ENCODE measurements at places on chromosomes 1 and 21. TPM values are rescaled to one million over a fixed set of nuclear protein-coding genes. Genes with fewer than 3 reads are reported as not detected.

GRCh38 chr1:214638997-214639396 lies 36.0 kb downstream of the CENPF start:
- no peak for DNase-seq

DNA sequence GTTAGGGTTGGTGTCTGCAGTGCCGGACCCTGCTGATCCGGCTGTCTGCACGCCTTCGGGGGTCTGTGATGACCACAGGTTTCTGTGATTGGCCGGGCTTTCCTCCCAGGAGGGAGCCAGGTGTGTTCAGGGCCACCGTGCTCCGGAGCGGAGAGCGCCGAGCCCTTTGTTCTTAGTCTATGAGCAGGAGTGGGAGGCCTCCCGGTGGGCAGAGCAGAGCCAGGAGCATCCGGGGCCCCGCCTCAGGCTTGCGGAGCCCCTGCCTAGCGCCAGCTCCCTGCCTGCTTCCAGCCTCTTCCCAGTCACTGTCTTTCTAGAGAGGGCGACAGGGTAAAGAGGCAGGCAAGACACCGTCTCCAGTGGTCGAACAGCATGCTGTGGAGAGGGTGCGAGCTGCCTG lies 31.8 kb downstream of the KCNAB2 start:
- DNase-seq, result no peak

- peak; percentile 87 for DNase-seq
Observed at GRCh38 chr21:27700974-27701614, 734.2 kb upstream of the ADAMTS5 start.

- DNase-seq, result no peak
Observed at GRCh38 chr1:22041505-22041904, 11.0 kb upstream of the CDC42 start.

GRCh38 chr1:54456361-54456760 lies 50.2 kb upstream of the SSBP3 start:
- no peak for DNase-seq

GRCh38 chr21:38936240-38936639 lies 130.5 kb downstream of the ETS2 start:
- no peak for DNase-seq

GRCh38 chr1:204509186-204509635 lies 7.0 kb upstream of the MDM4 start:
- no peak for DNase-seq

GRCh38 chr21:36384885-36385232 lies 333 bp upstream of the CHAF1B start:
- DNase-seq, result no peak

DNA sequence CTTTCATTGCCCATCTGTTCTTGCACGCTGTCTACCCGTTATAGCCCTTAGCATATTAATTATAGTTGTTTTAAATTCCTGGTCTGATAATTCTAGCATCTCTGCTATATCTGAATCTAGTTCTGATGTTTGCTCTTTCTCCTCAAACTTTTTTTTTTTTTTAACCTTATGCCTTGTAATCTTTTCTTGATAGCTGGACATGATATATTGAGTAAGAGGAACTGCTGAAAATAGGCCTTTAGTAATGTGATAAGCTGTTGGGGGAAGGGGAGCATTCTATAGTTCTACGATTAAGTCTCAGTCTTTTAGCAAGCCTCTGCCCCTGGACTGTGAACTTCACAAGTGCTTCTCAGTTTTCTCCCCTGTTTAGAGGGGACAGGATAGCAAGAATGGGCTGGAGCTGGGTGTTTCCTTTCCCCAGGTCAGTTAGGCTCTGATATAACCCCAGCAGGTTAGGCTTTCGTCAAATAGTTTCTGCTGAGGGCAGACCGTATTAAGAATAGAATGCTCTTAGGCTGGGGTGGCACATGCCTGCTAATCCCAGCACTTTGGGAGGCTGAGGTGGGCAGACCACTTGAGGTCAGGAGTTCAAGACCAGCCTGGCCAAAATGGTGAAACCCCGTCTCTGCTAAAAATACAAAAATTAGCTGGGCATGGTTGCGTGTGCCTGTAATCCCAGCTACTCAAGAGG lies 62.2 kb downstream of the ZFYVE9 start:
- DNase-seq, result no peak

The SPRR2B gene
- total RNA-seq, result not detected

The ANGPTL3 gene
- not detected for total RNA-seq

The ALG14 gene
- 1.3 TPM for total RNA-seq

Data from left ventricle myocardium superior (tissue), 1 donor.